ENCODE measurements at places on chromosomes 12 and 14.

- no peak for DNase-seq
Measured at GRCh38 chr14:60163693-60164092, 1.5 kb downstream of the DHRS7 start.

DNA sequence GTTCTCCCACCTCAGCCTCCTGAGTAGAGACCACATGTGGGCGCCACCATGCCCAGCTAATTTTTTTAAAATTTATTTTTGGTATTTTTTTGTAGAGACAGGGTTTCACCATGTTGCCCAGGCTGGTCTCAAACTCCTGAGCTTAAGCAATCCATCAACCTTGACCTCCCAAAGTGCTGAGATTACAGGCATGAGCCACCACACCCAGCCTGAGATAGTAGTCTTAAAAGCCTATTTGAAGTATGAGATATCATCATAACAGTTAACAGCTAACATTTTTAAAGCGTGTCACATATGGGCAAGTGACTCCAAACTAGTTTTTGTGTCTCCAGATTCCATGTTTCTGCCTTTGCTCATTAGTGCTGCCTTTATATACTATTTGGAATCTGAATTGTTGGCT, 74.6 kb upstream of the WSCD2 start:
- DNase-seq: no peak

DNA sequence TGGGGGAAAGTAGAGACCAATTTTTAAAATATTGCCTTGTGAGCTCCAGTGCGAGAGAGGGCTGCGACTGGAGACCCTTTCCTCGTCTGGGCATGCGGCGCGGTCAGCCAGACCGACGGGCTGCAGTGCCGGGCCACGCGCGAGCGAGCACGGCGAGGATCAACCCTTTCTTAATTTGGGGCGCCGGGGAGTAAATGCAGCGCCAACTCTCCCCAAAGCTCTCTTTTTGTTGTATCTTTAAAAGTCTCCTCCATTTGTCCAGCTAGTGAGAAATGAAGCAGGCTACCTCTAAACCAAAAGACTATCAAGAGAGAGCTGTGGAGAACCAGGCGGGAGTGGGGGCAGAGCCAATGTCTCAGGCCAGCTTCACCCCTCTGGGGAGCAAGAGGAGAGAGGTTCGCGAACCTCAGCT, 1.4 kb downstream of the SIX1 start:
- DNase-seq: no peak

GRCh38 chr12:92828565-92828964, 100.5 kb downstream of the EEA1 start:
- DNase-seq: no peak

DNA sequence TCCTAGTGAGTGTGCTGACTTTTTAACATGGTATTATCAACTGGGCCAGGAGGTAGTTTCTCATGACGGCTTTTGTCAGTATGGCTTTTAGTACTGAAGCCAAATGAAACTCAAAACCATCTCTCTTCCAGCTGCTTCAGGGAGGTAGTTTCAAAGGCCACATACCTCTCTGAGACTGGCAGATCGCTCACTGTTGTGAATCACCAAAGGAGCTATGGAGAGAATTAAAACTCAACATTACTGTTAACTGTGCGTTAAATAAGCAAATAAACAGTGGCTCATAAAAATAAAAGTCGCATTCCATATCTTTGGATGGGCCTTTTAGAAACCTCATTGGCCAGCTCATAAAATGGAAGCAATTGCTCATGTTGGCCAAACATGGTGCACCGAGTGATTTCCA, 141.1 kb downstream of the HMGA2 start:
- no peak for DNase-seq

DNA sequence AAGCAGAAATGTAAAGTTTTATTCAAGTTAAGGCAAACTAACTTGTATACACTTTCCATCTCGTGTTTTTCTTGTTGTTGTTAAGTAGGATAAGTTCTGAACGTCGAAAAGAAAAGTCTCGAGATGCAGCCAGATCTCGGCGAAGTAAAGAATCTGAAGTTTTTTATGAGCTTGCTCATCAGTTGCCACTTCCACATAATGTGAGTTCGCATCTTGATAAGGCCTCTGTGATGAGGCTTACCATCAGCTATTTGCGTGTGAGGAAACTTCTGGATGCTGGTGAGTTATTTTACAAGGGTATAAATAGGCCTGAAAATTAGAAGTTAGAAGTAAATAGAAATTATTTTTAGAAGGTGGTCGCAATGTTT, 25.0 kb downstream of the HIF1A start:
- DNase-seq: no peak

GRCh38 chr14:58160561-58160960, 8.5 kb upstream of the ARMH4 start:
- no peak for DNase-seq

DNA sequence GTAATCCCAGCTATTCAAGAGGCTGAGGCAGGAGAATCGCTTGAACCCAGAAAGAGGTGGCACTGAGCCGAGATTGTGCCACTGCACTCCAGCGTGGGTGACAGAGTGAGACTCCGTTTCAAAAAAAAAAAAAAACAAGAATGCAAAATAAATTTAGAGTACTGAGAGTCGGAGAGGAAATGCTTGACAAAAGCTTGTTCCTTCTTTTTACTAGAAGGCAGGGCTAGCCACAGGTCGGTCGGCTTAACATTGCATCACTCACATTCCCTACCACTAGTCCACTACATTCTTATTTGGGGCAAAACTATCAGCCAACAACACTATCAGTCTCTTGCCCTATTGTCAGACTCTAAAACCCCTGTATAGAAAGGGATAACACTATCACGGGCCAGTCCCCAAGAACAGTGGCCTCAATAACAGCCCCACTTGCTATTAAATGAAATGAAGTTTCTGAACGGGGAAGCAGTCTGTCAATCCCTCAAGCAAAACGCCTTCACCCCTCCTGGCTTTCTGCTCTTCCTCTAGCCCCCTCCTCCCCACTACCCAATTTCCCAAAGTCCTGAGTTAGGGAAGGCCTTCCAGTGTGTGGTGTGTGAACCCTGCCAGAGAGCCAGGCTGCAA, 1.0 kb downstream of the RNF41 start:
- DNase-seq: no peak

- DNase-seq: no peak
Measured at GRCh38 chr12:15815730-15816129, 26.5 kb upstream of the EPS8 start.

GRCh38 chr14:67833403-67833802, 13.8 kb downstream of the RAD51B start:
- no peak for DNase-seq

GRCh38 chr12:94261786-94262185, 113.4 kb downstream of the PLXNC1 start:
- DNase-seq: no peak

DNA sequence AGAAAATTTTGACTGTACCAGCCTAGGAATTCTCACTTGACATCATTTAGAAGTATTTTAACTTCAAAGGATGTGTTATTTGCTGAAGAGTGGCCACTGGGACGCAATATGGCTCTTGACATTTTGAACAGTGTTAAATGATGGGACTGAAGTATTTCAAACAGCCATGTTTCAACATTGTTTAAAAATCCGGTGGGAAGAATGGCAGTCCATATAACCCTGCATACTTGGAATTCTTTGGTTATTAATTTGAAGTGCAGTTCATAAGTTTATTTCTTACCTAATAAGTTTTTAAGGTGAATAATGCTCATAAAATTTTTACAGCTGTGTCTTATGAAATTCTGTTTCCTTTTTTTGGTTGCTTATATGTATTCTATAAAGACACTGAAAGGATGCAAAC, 8.3 kb downstream of the TMTC2 start:
- DNase-seq: no peak

GRCh38 chr14:99758121-99758821, 34.9 kb upstream of the EML1 start:
- DNase-seq: no peak

DNA sequence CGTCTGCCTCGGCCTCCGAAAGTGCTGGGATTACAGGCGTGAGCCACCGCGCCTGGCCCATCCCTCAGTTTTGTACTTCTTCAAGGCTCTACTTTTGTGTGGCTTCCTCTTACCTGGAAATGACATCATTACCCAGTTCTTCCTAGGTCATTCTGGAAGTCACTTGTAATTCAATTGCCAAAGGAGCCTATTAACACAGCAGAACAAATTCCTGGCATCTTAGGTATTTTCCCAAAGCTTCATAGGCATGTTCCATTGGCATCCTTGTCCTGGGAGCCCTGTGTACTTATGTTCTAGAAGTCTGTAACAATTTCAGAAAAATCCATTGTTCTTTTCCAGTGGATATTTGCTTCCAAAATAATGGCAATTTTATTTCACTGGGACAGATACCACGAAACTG, 60.6 kb downstream of the DAAM1 start:
- DNase-seq: no peak

DNA sequence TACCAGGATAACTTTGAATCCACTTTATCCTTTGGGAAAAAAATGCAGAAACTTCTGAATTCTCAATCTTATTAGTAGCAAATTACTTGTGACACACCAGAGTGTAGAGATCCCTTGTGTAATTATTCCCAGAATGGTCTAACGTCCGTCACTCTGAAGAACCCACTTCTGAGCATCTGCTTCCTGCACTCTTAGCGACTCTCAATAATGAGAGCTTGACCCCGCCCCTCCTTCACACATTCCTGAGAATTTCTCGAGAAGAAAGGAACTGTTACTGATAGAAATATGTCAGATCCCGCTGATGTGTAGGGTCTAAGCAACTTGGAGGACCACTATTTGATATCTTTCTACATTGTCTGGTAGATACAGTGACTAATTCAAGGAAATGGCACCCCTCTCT, 218.3 kb upstream of the PDZRN4 start:
- DNase-seq: no peak

DNA sequence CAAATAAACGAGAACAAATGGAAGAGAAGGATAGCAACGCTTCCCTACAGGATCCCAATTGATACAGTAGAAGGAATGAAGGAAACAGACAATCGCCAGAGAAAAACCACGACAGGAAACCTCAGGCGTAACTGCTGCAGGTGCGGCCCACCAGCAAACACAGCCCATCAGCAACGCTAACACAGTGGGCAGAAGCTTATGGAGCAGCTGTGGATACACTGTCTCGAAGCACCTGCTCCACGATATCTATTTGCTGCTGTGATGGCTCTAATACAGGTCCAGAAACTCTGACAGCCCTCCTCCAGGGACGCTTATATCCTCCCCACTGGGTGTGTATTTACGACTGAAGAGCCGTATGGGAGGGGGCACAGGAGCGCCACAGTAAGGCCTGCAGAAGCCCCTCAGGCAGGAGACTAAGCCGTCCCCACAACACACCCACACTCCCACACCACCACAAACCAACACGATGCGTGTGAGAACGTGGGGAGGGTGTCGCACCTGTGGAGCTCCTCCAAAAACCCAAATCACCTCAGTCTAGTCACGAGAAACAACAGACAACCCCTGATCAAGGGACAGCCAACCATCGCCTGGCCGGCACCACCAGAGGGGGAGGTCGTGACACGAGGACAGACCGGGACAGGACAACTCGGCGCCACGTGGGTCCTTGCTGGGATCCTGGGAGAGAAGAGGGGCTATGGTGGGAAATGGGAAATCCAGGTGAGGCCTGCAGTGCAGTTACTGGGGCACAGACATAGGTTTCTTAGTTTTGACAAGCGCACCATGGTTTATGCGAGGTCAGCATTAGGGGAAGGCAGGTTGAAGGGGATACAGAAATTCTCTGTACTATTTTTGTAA, 24.0 kb downstream of the POLE start:
- no peak for DNase-seq

DNA sequence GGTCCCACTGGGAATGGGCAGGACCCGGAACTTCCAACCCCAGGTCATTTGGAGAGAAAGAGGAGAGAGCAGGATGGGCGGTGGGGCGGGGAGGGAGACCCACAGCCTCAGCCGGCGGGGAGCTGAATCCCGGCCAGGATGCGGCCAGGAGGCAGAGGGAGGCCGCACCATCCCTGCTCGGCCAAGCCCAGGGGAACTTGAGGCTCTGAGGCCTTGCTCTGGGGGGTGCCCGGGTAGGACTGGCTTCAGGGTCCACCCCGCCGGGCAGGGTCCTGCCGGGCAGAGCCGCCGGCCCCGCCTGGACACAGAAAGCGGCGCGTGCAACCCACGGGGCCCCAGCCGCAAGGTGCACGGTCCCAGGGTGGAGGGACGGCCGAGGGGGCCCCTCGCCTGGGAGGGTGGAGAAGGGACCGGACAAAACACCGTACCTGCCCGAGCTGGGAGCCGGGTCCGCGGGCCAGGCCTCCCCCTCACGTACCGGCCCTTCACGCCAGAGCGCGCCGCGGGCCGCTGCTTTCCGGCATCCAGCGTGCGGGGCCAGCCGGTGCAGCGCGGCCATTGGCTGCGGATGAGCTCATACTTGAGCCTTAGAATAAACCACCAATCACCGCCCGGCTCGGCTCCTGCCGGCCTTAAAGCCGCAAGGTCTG, at the start of gene RPS6KL1:
RPS6KL1 (minus strand) TSS at position 509 of the 650 bp plus-strand sequence. CDS start 1,719 bp downstream, outside the sequence.
- DNase-seq: peak; percentile 24

GRCh38 chr14:85180876-85181275, 349.1 kb upstream of the FLRT2 start:
- no peak for DNase-seq

DNA sequence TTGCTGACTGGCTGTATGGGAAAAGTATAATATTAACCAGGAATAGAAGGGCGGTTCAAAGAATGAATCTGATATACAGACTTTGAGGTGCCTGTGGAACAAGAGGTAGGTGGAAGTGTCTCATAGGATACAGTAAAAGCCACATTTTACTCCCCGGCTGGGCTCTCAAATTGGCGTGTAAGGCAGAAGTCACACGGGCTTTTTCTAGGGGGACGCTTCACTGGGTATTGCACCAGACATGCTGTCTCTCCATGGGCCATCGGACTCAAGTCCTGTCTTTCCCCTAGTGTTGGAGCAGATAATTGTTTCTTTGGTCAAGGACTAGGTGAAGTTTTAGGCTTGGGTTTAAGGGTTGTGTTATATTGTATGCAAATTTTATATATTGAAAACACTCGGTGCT, 9.1 kb downstream of the TMCC3 start:
- no peak for DNase-seq

DNA sequence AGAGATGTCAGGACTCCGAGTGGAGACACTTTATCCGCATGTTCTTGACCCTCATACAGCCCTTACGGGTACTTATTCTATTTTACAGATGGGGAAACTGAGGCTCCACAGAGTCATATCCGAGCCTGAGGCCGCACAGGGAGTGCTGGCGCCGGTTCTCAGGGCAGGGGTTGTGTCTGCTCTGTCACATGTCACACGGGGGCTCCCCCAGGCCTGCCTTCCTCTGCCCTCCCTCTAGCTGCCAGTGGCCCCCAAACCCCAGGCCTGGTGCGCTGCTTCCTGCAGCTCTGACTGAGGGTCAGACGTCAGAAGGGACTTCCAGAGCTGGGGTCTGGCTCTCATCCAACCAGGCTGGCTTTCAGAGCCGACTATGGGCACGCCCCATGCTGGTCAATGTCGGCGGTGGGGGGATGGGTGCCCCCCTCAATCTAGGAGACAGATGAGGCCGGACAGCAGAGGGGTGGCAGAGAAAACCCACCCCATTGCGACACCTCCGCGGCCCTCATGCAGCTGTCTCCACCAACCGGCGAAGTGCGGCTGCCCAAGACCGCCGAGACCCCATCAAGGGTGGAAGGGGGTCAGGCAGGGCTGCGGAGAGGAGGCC, 811 bp upstream of the INF2 start:
- no peak for DNase-seq

- DNase-seq: no peak
Measured at GRCh38 chr14:89576145-89576927, 159.3 kb upstream of the FOXN3 start.

Data from activated CD4-positive, CD25-positive, alpha-beta regulatory T cell (primary cell).